Activated CD4-positive, CD25-positive, alpha-beta regulatory T cell treated with anti-CD3 and anti-CD28 coated beads, Interleukin-2, amount 50 U/mL, for 16 hours (primary cell): ENCODE measurements at places on chromosomes 3 and 15.

DNA sequence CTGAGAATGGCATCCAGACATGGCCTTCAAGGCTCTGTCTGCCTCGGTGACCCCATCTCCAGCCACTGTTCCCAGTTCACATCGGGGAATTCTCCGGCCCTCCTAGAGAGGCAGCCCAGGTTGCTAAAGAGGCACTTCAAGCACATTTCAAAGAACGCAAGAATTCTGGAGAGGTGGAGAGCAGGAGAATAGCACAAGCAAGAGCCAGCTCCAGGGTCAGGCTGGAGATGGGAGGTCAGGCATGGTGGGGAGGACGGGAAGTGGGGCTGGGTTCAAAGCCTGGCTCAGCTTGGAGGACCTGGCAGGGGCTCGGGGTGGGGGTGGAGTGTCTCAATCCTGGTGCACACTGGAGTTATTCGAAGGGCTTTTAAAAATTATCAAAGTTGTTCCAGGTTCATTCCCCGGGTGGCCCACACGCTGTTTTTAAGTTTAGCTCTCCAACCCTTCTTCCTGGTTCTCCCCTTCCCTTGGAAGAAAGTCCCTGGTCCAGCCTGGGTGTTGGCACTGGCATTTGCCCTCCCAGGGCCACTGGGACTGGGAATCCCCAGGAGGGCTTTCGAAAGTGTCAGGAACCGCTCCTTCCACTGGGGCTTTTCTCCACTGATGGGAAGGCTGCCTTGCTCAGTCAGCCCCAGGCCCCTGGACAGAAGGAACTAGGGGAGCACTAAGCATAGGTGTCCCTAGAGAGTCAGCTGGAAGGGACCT, 35.8 kb downstream of the ZNF710 start:
- no peak for DNase-seq

GRCh38 chr15:93017526-93017925, 71.5 kb downstream of the RGMA start:
- DNase-seq = no peak

DNA sequence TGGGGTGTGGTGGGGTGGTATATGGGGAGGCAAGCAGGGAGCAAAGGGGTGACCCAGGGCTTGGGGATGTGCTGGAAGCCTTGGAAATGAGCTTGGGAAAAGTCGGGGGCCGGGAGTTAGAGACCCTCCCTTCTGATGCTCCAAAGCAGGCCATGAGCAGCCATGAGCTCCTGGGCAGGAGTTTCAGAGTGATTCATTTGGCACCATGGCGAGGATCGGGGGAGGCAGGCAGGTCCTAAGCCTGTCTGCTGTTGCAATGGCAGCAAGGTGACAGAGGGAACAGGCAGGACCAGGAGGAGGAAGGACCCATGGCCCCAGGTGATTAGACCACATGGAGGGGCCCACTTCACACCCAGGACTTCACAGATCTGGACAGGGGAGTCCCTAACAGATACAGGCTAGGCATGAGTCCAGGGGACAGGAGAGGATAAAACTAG, 21.3 kb downstream of the RGMA start:
- DNase-seq = no peak

DNA sequence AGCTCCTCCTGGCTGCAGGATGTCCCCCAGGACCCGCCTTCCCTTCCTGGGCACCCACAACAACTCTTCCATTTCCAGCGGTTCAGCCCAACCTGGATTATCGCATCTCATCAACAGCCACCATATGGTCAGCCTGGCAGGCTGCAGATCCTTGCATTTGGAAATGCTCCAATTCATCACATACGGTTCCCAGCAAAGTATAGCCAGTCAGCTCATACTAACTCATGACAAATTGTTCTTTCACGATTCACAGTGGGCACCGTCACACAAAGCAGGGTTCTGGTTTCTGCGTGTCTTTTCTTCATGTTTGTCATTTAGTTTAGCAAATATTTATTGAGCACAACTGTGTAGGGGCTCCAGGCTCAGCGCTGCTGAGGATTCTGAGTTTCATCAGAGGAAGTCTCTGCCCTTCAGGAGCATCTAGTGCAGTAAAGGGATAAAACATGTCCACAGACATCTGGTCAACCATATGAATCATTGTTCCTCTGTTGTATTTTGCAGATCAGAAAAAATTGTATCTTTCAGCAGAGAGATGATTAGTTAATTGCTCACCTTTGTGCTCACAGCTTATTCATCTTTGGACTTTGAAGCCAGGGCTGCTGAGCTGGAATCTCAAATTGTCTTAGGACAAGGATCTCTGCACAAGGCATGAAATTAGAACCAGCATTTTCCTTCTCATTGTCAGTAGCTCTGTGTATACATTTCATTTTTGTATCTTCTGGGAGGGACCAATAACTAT, 125.1 kb downstream of the GABRG3 start:
- DNase-seq = no peak

GRCh38 chr3:123112232-123112631, 45.4 kb downstream of the PDIA5 start:
- no peak for DNase-seq

DNA sequence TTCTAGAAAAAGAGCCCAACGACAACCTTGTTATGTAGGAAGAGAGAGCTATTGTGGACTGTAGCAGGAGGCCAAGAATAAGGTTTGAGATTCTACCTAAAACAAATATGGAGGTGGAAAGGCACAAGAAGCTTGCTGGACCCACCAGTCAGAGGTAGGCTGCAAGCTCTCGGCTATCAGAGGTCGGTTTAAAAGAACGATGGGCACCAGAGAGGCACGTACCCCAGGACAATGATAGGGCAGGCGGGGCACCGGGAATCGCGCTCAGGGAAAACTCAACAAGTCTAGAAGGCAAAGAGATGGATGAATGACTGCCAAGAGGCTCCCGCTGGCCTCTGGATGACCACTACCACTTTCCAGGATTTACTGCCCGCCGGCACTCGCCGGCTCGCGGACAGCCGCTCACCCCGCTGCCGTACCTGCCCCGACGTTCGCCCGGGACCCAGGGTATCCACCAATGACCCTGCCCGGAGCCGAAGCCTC, 1.1 kb downstream of the HDGFL3 start:
- DNase-seq = no peak

DNA sequence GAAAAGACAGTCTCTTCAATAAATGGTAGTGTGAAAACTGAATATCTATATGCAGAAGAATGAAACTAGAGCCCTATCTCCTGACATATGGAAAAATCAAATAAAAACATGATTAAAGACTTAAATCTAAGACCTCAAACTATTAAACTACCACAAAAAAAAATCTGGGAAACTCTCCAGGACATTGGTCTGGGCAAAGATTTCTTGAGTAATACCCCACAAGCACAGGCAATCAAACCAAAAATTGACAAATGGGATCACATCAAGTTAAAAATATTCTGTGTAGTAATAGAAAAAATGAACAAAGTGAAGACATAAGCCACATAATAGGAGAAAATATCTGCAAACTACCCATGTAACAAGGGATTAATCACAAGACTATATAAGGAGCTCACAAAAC, 286.4 kb downstream of the TBC1D5 start:
- no peak for DNase-seq

DNA sequence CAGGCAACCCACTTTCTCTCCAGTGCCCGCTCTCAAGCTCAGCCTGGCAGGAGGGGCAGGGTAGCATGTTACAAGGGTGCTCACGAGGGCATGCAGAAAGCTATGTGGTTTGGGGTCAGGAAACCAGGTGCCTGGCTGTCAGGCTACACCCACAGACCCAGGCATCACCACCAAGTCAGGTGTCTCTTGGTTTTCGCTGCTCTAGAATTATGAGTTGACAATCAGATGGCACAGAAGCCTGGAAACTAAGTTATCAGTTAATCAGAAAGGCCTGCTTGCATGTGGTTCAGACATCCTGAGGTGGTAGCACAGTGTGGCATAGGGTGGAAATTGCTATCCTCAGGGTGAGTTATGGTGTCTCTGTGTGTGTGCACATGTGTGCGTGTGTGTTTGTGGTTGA, 16.2 kb upstream of the CCR9 start:
- DNase-seq = peak; percentile 28

DNA sequence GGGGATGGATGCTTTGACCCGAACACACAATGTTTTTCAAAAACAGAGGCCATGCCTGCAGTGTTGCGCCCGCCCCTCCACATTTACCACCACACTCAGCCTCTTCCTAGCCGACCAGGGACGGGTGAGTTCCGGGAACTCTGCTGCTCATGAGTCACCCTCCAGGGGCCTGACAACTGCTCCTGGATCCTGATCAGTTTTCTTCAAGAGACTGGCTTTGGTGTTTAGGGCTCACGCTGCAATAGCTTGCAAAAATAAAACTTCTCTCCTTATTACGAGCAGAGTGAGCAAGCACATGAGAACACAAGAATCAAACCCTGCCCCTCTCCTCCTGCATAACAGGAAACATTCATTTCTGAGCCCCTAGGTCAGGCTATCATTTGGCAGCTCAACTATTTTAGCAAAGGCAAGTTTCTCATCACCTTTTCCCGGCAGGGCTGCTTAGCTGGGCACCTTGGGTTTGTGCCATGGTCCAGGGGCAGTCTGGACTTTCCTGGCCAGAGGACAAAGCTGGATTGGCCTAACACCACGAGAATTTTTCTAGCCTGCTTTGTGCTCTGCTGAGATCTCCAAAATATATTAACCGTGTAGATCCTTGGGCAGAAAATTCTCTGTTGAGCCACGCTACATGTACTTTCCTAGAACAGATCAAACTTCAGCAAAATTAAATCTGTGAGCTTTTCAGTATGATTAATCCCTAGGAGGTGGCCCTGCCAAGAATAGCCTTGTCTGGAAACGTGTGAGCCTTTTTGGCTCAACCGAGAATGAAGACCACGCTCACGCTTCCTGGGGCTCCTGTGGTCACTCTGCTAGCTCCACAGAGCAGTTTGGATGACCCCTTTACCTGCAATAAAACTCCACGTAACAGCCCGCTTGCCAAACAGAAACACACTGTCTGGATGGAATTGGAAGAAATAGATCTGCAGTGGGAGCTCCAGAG, 52.7 kb upstream of the SPATA12 start:
- no peak for DNase-seq
